ENCODE measurements at places on chromosomes 1 and 21.

DNA sequence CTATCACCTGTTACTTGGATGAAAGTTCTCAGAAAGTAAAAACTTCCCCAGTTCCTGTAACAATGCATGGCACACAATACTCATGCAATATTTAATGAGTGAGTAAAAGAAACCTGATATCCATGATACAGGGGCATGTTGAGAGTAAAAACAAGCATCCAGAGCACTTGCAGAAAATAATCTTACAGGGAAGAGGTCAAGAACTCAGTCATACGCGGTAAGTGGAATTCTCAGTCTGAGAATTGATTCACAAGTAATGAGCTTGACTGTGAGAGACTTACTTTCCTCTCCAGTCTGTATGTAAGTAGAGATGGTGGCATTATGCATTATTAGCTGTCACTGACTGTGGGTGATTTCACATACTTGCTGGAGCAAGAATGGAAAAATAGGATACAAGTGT, 976.9 kb downstream of the BRINP3 start:
- no peak for DNase-seq

- no peak for DNase-seq
Measured at GRCh38 chr1:168554603-168555483, 11.0 kb upstream of the XCL2 start.

DNA sequence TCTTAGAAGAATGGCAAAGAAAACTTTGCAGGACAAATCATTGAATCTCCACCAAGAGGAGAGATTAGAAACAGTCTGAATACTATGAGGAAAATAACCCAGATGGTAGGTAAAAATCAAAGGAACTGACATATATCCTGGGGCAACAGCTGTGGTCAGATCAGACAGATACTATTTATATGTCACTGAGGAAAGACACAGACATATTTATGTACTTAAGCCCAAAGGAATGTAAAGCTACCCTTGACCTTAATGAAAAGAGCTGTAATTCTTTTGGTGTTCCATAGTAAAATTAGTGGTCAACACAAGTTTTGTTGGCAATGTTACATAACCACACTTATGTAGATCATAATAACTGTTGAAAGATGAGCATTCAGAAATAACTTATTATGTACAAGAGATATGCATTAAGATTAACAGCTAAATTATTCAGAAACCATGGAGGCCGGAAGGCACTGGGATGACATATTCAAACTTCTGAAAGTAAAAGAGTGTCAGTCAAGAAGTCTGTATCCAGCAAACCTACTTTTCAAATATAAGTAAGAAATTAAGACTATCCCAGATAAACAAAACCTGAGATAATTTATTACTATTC, 166.1 kb upstream of the SAMSN1 start:
- DNase-seq: no peak

DNA sequence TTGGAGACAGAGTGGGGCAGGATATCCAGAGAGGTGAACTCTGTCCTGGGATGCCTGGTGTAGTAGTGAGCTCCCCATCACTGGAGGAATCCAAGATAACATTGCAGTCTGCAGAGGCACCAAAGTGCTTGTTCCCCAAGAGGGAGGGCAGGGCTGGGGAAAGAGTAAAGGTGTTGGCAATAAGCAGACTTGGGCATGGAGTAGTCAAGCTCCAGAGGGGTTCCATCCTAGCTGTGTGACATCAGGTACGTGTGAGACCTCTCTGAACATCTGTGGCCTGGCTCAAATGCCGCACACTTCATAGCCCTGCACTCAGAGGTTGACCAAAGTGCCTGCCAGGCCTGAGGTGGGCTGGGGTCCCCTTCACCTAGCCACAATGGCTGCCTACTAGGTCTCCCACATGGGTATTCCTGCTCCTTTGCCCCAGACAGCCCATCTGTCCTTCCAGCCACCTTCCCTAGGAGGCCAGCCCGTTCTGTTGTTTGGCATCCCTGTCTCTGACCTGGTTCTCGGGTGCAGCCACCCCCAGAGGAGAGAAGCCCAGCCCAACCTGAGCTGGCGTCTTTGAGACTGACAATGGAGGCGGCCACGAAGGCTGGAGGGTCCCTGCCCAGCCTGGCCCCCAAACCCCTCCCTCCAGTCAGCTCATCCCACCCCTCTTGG, 2.8 kb upstream of the ARF1 start:
- DNase-seq: no peak

GRCh38 chr21:15992171-15992570, 262.4 kb downstream of the USP25 start:
- DNase-seq: no peak

DNA sequence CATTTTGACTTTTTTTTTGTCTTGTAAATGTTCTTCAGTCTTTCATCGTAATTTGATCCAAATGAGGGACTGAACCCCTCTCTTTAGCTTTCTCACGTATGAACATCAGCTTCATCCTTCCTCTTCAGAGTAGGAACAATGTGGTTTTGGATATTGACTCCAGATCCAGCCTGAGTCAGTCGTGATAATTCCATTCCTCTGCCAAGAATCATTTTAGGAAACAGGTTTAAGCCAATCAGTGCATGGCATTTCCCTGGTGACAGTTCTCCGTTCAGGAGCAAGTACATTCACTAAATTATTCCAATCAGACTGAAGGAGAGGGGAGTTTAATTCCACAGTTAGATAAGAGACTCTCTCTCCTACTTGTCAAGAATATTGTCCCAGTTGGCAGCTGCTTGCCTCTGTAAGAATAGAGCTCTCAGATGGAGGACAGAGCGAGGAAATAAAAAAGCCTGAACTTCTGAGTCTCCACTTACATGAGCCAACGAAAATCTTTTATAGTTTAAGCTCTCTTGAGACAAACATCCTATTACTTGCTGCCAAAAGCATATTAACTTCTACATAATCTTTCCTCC, 18.6 kb downstream of the RHOU start:
- no peak for DNase-seq

DNA sequence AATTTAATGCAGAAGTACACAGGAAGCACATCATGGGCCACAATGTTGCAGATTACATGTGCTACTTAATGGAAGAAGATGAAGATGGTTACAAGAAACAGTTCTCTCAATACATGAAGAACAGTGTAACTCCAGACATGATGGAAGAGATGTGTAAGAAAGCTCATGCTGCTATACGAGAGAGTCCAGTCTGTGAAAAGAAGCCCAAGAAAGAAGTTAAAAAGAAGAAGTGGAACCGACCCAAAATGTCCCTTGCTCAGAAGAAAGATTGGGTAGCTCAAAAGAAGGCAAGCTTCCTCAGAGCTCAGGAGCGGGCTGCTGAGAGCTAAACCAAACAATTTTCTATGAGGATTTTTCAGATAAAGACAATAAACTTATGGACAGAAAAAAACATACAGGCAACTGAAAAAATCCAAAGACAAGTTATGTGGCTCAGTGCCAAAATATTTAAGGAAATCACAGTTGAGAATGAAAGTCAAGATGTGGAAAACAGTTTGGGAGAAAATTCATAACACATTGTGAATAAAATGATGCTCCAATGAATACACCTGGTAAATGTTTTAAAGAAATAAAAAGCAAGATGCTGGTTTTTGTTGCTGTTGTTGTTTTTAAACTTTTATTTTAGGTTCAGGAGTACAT, 2.8 kb upstream of the ZNF644 start:
- DNase-seq: no peak

DNA sequence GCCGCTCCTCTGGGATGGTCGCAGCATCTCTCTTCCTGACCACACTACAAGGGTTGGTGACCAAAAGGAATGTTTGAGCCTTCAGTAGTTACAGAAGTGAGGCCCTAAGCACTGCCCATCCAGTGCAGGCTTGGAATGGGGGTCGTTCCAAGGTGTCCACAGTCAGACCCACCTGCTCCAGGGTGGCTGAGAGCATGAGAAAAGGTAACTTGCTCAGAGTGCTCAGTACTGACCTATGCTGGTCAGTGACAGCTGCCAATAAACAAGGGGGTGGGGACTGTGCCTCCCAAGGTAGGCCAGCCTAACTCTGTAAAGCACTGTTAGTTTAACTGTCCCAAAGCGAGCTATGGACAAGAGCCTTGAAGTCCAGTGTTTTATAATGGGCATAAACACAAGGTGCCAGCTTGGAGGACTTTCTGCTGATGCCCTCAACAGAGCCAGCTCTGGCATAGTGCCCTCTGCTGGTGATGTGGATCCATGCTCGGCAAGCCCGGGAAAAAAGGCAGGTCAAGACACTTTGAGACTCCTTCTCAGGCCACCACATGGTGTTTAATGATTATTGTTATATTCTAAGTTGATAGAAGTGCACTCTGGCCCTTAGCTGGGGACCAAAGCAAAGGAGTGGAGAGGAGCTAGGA, 78.1 kb upstream of the DNAH14 start:
- peak; percentile 2 for DNase-seq

DNA sequence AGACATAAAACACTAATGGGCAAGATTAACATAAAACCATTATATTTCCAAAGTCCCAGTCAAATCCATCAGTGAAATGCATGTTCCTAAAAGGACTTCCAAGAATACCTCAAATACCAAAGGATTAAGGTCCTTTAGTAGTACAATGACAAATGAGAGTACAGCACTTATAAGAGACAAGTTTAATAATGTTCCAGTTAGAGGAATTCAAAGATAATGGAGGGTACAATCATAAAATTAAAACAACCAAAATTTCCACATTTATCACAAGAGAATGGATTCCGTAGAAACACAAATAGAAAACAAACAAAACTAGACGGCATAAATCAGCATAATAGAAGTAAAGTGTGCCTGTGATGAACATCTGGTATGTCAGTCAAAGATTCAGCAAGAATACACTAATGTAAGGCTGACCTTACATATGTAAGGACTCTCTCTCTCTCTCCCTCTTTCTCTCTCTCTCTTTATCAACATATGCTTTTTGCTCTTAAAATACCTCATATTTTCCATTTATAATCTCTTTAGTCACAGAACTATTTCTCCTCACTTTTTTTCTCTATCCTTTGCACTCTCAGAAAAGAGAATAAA, 32.8 kb upstream of the C1orf53 start:
- no peak for DNase-seq

DNA sequence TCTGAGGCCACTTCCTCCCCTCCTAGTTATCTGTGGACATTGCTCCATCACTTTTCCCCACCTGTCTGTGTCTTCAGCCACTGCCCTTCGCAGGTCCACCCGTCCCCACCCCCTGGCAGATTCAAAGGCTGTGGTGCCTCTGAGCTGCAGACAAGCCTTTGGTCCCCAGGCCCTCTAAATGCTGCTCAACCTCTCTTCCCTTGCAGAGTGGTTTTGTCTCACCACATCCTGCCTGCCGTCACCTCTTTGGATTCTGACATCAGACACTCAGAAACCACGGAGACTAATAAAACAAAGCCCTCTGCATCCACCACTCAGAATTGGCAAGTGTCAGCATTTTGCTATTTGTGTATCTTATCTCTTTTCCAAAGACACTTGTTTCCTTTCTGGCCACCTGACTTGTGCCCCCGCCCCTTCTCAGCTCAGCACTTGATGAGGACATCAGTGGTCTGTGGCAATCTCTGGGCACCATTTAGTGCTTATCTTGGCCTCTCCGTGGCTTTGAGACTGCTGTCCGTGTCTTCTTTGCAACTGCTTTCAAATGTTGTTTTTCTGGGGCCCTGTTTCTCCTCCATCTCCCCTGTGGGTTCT, 7.7 kb downstream of the CNIH3 start:
- DNase-seq: peak; percentile 72

DNA sequence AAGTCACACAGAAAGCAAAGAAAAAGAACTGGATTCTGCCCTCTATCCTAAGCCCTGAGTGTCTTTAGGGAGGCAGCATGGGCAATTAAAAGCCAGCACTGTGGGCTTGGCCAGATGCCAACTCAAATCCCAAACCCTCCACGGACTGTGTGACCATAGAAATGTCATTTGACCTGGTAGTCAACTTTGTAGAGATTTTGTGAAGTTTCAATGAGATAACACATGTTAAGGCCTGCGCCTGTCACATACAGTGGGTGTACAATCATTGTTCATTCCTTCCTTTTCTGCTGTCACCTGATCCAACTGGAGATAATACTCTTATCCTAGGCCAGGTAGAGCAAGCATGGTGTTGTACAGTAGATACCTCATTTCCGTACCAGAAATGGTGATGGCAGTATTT, 54.2 kb downstream of the TMEM53 start:
- no peak for DNase-seq

DNA sequence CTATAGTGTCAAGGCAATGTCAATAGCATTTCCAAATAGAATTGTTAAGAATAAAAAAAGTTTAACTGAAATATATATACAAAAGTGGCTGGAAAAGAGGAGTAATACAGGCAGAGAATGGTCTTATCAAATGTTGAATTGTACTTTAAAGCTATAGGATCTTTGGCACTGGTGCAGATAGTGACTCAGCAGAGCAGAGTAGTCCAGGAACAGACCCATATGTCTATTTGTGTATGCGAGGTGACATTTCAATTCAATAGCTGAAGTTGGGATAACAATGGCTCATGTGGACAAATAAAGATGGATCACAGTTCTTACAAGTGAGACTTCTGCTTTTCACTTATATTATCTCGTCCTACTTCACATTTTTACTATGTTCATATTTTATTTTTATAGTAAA, 543.0 kb upstream of the B3GALT2 start:
- no peak for DNase-seq

DNA sequence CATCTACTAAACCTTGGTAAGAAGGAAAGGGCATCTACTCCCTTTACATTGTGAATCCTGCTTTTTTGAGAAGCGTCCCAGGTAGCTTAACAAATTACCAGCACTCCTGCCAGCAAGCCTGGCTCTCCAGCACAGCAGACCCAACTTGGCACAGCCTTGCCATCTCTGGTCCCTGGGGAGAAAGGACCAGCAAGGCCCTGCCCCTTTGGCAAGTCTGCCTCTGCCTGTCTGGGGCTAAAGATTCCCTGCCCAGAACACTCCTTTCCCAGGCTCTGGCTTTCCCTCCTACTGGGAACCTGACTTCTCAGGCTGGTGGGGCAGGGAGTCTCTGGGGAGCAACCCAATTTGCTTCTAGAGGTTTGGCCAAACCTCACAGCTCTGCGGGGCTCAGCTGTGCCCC, 68.5 kb downstream of the ATP2B4 start:
- DNase-seq: no peak

GRCh38 chr1:224219011-224219611, 36.1 kb downstream of the DEGS1 start:
- no peak for DNase-seq

DNA sequence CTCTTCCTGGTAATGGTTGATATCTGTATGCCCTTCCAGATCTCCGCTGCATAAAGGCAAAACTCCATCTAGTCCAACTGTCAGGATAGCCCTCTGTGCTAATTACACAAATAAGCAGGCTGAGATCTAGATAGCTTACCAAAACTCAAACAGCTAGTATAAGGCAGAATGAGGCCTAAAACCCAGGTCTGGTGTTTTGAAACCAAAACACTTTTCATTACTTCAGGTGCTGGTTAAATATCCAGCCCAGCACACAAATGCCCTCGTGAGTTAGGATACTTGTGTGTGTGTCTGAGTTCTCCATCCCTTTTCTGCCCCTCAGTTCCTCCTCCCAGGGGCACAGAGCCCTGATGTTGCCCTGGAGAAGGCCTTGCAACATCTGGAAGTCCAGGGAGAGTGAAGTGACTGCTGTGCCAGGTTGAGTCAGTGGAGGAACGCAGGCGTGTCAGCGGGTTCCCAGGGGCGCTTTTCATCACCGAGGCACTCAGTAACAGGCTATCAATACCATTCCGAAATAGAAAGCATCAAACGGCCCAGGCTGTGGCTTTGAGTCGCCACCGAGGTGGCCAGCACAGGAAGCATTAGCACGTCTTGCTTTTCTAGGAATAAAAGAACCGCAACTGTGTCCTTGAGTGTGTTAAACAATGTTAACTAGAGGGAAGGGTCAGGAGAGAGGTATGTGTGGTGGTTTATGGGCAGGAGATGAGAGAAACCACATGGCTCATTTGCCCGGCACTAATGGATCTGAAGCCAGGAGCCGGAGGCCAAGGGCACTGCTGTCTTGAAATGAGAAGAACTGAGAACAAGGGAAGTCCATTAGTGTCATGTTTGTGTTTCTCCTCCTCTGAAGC, 90.7 kb upstream of the WLS start:
- no peak for DNase-seq

GRCh38 chr1:183693521-183693920, 40.4 kb upstream of the APOBEC4 start:
- no peak for DNase-seq

Measured in T-helper 22 cell (primary cell).